Stimulated activated naive CD4-positive, alpha-beta T cell (primary cell): ENCODE measurements at places on chromosomes 12 and 14.

GRCh38 chr12:104687823-104688573 is 231.2 kb downstream of the CHST11 start:
- DNase-seq = no peak

DNA sequence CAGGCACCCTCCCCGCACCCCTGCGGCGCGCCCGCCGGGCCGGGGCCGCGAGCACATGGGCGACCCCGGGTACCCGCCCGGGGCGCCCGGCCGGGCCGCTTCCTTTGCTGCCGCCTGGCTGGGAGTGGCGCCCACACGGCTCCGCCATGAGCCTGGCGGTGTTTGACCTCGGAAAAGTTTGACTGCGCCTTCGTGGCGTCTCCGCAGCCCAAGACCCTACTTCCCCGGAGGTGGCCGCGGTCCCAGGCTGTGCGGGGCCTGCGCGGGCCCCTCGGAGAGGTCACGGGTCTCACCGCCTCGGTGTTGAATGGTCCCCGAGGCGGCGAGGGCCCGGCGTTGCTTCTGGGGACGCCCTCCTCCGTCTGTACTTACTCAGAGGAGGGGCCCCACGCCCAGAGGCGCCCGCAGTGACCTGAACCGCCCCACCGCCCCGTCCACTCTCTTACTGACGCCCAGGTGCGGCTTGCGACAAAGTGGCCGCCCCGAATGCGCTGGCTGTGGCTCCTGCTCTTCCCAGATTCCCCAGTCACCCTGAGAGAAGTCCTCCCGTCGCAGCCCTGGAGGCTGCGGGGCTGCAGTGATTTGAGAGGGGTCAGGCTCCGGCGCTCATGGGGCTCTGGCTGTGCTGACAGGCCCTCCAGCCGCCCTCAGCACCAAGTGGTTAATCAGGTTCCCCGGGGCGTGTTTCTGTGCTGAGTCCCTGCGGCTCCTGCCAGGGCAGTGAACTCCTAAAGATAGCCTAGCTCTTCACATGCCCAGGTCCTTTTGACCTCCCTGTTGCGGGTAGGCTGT is 5.8 kb downstream of the KMT5A start:
- DNase-seq = no peak

DNA sequence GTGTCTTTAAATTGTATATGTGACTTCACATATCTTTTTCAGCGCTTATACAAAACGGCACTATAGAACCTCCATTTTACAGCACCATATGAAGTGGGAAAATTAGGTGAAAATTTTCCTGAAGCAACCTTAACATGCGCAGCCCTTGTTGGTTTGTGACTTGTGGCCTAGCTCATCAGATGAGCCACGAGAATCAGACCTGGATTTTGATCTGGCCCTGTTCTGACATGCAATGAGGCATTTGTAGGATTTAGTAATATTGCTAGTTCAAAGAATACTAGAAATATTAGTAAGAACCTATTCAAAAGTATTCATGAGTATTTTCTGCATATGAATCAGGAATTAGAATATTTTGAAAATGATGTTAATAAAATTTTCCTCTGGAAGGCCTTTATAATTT is 2.9 kb downstream of the CDKN1B start:
- no peak for DNase-seq

DNA sequence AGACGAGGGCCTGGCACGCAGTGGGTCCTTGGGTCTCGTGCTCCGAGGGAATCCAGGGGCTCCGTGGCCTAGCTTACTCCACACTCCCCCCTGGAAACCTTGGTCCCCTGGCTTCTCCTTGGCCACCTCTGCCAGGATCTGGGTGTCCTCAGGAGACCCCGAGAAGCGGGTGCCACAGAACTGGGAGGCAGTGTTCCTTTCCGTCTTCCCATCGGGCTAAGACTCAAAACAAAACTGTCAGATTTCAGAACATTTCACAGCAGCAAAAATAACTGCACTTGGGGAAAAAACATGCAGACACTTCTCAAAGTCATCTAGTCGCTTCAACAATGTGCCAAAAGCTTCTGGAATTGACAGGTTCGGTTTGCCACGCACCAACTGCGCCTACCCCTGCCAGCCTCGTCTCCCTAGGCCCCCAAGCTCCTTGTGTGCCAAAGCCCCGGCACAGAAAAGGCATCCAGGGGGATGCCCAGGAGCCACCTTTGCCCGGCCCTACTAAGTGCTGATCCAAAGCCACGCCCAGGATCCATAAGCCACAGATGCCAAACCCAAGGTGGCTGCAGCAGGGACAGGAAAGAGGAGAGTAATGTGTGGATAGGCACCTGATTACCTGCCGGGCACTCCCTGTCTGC is 58.4 kb upstream of the DIO3 start:
- DNase-seq = no peak

GRCh38 chr12:28173440-28173839 is 16.8 kb upstream of the CCDC91 start:
- no peak for DNase-seq

GRCh38 chr12:58465418-58465817 is 454.9 kb downstream of the LRIG3 start:
- DNase-seq = no peak

DNA sequence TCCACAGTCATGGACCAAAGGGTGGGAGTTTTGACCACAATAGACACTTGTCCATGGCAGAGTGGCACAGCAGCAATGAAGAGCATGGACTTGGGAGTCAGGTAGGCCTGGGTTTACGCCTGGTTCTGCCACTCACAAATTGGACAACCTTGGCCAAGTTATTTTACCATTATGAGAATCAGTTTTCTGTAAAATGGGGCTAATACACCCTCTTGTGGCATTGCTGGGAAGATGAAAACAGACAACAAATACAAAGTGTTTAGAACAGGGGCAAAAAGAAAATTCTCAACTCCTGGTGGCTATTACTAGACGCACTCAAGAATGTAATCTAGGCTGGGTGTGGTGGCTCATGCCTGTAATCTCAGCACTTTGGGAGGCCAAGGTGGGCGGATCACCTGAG is 2.6 kb downstream of the C12orf43 start:
- DNase-seq = no peak

DNA sequence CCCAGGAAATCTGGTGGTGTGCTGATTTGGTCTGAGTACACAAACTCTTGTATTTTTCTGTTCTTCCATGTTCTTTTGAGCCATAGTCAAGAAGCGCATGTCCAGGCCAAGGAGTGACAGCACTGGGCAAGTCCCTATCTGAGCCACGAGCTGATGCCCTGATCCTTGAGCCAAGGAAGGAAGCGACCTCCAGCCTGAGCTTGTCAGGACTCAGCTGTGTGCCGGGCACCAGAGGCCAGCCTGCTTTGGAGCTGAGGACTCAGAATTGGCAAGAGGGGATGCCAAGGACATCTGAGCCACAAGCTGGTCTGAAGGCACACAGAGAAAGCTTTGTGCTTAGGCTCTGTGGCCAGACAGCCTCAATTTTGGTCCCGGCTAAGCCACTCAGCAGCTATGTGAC is 52.6 kb downstream of the GALNT16 start:
- DNase-seq = no peak

GRCh38 chr14:51884086-51884927 is 23.9 kb downstream of the GNG2 start:
- no peak for DNase-seq
